Activated CD8-positive, alpha-beta T cell treated with anti-CD3 and anti-CD28 coated beads, Interleukin-2, amount 10 ng/mL, durations not matched to agents 7 days and 5 days (primary cell): ENCODE measurements at places on chromosomes 5 and 9. TPM values are rescaled to one million over a fixed set of nuclear protein-coding genes. Genes with fewer than 3 reads are reported as not detected.

The CCL27 gene
- total RNA-seq, result not detected

The TOPORS gene
- total RNA-seq, result 12.0 TPM

The LRRC70 gene
- 1.4 TPM for total RNA-seq

The LHX6 gene
- not detected for total RNA-seq

The CAAP1 gene
- total RNA-seq, result 20.9 TPM

The TRIM7 gene
- 1.5 TPM for total RNA-seq

The RPL37 gene
- 1,566 TPM for total RNA-seq

The SPATA24 gene
- 4.0 TPM for total RNA-seq

The ZDHHC11B gene
- total RNA-seq, result not detected

The STKLD1 gene
- total RNA-seq, result 0.71 TPM

The FAT2 gene
- total RNA-seq, result not detected

The FOXD4 gene
- 0.52 TPM for total RNA-seq

The EIF4E1B gene
- not detected for total RNA-seq

The ROPN1L gene
- 1.4 TPM for total RNA-seq

The PCA3 gene
- total RNA-seq, result not detected

The ZNF366 gene
- total RNA-seq, result not detected

The HK3 gene
- total RNA-seq, result not detected

The DCP2 gene
- total RNA-seq, result 128 TPM

The MED10 gene
- 49.2 TPM for total RNA-seq

The SLC6A18 gene
- total RNA-seq, result not detected

The SAXO1 gene
- not detected for total RNA-seq

The PCDHB8 gene
- total RNA-seq, result not detected

The ANKRD33B gene
- total RNA-seq, result 4.6 TPM

The CSF2 gene
- total RNA-seq, result 0.61 TPM

The ZNF483 gene
- total RNA-seq, result 2.3 TPM

The COL15A1 gene
- 0.76 TPM for total RNA-seq

The CCNJL gene
- 0.23 TPM for total RNA-seq

The MYO10 gene
- total RNA-seq, result not detected

The NUTM2G gene
- not detected for total RNA-seq

The C1QTNF2 gene
- not detected for total RNA-seq

The FRRS1L gene
- total RNA-seq, result not detected

The PCDHGC3 gene
- not detected for total RNA-seq

The CCL21 gene
- not detected for total RNA-seq

The INSL6 gene
- not detected for total RNA-seq

The ANGPTL2 gene
- not detected for total RNA-seq

The CER1 gene
- not detected for total RNA-seq

The TMEM8B gene
- total RNA-seq, result 1.6 TPM

The TAS2R1 gene
- total RNA-seq, result not detected

The RHOBTB3 gene
- 0.32 TPM for total RNA-seq

The SLC4A9 gene
- 0.13 TPM for total RNA-seq

The TMEM252 gene
- total RNA-seq, result not detected

The PDE8B gene
- not detected for total RNA-seq

The OR1K1 gene
- not detected for total RNA-seq

The FAM170A gene
- not detected for total RNA-seq

The SLC36A3 gene
- total RNA-seq, result not detected

The MACROH2A1 gene
- total RNA-seq, result 332 TPM

The SLC34A3 gene
- total RNA-seq, result not detected

The BHMT2 gene
- not detected for total RNA-seq

The SPINK6 gene
- total RNA-seq, result not detected

The PIP5K1B gene
- total RNA-seq, result 0.16 TPM

The TLN1 gene
- 450 TPM for total RNA-seq

The SCAI gene
- 10.7 TPM for total RNA-seq

The CYFIP2 gene
- 516 TPM for total RNA-seq

The IDNK gene
- total RNA-seq, result 6.8 TPM
